ENCODE measurements at places on chromosomes 13 and 19. TPM values are rescaled to one million over a fixed set of nuclear protein-coding genes. Genes with fewer than 3 reads are reported as not detected.

DNA sequence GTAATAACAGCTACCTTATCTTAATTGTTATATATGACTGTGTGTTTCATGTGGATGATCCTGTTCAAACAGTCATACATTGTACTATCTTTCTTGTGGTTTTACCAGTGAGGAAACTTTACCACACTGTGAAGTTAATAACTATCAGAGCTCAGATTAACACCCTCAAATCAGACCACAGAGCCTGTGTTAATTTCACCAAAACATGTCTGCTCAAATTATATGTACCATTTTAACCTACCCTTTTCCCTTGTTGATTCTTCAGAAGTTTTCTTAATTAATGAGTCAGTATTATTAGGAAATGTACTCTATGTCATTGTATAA lies 1.8 kb upstream of the ZNF331 start:
- DNase-seq: no peak

DNA sequence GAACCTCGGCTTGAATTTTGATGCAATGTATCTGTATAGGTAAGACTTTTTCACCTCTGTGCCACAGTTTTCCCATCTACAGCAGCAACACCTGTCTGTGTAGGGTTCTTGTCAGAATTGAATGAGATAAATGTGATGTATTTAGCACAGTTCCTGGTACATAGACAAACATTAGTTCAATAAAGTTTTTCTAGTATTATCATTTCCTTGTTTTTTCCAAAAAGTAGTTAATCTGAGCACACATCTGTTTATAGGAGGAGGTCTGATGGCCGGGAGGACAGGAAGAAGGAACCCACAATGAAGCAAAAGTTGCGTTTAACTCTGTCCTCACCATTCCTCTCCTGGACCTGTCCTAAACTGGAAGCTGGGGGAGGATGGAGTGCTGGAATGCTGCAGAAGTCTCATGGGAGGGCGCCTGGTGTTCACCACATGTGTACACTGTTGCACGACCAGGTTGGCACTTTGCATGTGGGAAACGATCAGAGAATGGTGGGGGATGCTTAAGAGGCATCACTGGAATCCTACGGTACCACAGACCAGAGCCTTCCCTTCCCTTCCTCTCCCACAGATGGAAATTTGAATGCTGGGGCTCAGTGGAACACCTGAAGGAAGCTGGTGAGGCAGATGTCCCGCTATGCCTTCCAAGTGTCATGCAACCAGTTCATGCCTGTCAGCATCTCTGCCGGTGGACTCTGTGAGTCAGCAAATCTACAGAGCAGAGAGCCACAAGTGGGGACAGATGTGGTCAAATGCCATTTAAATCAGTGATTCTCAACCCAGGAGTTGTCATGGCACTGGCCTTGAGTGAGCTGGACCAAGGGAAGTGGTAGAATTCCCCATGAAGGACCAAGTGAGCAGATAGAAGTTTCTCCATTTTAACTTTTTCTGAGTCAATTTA lies 315.6 kb downstream of the DLEU7 start:
- DNase-seq: no peak

The PRR36 gene
- 0.10 TPM for polyA plus RNA-seq

DNA sequence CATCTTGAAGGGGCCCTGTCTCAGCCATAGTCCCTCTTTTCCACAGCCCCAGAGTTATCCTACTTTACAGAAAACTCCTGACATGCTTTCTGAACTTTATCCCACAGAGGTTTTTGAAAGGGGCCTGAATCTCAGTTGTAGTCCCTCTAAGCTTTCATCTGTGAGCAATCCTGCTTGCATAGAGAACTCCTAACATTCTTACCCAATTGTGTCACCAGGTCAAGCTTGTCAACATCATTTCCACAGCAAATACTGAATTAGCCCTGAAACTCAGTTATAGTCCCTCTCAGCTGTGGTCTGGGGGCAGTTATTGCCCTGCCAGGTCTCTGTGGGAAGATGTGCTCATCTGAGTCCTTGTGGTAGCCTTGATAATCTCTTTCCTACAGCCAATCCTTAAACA lies 2190.3 kb upstream of the PCDH20 start:
- DNase-seq: no peak

GRCh38 chr13:109977212-109977968 lies 191.0 kb upstream of the IRS2 start:
- DNase-seq: no peak

DNA sequence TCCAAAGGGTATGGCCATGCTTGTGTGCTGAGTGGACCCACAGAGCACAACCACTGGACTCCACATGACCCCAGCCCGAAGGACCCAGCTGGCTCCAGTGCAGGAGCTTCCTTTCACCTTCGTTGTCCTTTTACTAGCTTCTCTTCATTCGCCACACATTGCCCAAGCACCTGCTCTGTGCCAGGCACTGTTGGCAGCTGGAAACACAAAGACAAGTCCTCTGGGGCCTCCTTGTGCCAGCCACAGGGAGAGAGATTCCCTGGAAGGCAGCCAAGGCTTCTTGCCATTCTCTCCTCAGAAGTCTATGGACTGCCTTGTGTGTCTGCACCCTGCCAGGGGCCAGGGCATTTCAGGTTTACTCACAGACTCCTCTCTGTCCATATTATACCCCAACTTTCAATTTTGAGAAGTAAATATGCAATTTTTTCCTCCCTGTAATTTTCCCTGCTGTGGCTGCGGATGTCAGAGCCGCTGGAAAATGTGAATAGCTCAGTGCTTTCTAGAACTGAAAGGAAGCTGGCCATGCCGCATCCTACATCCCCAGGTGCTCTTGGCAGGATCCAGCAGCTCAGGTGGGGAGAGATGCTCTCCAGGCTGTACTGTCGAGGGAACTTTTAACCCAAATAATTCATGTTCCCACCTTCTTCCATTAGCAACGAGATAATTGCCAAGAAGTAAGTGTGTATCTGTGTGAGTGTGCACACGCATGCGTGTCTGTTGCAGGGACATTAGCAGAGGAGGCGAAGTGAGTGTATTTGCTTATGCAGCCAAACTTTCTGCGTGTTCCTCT lies 57.2 kb downstream of the CHST8 start:
- no peak for DNase-seq
